Cortex of kidney (tissue), 1 donor: ENCODE measurements at places on chromosomes 4 and X.

DNA sequence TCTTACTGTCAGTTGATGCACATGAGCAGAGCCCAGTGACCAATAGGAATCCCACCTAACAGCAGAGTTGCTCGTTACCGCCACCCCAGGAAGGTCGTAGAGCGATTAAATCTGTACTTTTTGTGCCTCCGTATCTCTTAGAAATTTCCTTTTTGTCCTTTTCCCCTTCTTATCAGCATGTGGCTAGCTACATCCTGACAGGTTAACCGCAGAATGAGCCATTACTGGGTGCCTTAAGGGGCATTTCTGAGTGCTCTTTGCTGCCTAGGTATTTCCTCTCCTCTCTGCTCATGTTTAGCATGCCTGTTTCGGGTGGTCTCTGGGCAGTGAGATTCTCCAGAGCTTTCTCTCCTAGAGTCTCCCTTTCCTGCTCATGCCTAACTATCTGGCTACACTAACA, 530.5 kb downstream of the FAM133A start:
- no peak for DNase-seq

DNA sequence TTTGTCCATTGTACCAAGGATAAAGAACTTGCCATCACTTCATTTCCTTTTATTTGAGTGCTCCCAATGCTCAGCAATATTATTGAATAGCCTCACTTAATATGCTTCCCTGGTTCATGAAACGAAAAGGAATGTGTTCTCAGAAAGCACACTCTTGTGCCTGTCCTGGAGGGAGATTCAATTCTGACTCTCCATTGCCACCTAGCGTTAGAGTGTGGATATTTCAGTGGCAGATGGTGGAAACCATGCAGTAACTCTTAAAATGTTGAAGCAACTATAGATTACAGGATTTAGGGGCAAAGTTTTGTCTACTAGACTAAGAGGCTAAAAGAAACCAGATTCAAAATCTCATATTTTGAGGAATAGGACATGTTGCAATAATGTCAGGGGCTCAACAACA, 36.0 kb downstream of the GAB3 start:
- no peak for DNase-seq

GRCh38 chrX:31061091-31061490, 10.8 kb downstream of the FTHL17 start:
- DNase-seq = no peak

GRCh38 chr4:97978791-97979488, 164.3 kb downstream of the STPG2 start:
- no peak for DNase-seq

GRCh38 chr4:25107827-25108516, 52.3 kb downstream of the SEPSECS start:
- DNase-seq = no peak

- DNase-seq = no peak
Observed at GRCh38 chr4:147287588-147287890, 193.4 kb upstream of the EDNRA start.

DNA sequence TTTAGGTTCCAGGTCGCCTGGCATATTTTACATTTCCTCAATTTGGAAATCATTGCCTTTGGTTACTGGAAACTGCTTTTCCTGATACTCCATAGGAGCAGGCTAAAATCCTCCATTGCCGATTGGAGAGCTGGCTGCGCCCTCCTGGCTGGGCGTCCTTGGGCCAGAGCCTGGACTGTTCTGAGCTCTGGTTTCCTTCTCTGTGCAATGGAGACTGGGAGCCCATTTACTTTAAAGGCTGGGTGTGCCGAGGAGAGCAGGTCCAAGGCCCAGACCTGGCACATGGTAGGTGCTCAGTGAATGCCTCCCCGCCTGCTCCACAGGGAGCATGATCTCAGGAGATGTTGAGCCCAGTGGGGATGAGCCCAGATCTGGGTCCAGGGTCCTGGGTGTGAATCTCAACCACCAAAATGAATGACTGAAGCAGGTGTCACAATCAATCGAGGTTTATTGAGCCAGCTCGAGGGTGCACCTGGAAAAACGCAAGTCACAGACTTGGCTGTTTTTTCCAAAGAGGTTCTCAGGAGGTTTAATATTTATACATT, 50.0 kb downstream of the EVC start:
- no peak for DNase-seq

- DNase-seq = no peak
Observed at GRCh38 chr4:185589067-185589836, 53.9 kb upstream of the PDLIM3 start.

DNA sequence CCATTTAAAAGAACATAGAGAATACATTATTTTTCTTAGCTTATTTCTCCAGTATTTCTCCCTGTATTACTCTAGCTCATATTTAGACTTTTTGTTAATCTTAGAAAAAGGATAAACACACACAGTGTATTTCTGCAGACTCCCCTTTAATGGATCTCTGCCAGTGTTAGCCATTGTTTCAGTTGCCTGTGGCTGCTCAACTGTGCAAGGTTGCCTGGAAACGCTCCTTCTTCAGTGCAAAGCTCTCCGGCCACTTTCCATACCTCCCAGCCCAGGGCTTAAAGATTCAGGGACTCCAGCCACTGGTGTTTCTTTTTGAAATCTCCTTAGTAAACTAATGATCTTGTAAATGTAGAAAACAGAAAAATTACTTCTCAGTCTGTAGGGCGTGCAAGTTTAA, 104.9 kb downstream of the SLIT2 start:
- DNase-seq = no peak

DNA sequence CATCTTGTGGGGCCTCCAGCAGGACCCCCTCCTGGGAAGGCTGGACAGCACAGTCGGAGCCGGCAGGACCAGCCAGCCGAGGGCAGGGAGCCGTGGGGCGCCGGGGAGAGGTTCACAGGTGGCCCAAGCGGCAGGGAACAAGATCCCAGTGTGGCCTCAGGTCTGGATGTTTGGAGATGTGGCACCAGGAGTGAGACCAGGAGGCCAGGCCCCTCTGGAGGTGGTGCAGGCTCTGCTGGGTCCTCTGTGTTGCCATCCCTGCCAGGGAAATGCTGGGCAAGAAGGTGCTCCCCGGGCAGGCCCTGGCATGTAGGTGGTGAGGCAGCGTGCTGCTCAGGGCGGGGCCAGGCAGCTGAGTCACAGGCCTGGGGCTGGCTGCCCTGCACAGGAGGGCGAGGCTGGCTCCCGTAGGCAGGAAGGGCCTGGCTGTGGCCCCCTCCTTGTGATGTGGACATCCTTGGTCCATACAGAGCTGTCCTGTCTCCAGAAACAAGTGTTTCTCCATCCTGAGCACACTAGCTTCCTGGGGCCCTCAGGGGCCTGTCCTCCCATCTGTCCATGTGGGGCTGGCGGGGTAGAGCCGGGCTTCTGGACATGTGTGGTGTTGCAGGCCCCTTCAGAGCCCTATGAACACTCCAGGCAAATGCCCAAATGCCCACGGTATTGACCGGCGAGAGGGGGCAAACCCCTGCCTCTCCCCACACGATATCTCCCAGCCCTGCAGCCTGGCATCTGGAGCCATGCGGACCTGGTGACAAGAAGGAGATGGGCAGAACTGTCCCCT, 4.8 kb upstream of the HGFAC start:
- no peak for DNase-seq

GRCh38 chr4:168134651-168135050, 42.3 kb downstream of the ANXA10 start:
- DNase-seq = no peak

DNA sequence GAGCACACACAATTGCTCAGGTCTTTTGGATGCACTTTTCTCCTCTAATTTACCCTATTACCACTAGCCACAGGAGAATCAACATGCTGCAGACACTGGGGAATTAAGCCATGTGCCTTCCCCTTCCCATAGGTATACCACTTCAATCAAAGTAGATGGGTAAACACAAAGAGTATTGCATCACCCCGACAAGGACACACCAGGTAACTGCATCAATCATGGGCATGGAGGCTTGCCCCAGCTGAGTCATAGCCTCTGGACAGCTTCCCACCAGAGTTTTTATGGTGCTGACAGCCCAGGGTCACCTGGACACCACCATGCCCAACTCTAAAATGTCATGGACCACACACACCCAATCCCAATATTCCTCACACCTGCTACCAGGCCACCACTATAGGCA, 197.2 kb upstream of the AR start:
- DNase-seq = no peak

DNA sequence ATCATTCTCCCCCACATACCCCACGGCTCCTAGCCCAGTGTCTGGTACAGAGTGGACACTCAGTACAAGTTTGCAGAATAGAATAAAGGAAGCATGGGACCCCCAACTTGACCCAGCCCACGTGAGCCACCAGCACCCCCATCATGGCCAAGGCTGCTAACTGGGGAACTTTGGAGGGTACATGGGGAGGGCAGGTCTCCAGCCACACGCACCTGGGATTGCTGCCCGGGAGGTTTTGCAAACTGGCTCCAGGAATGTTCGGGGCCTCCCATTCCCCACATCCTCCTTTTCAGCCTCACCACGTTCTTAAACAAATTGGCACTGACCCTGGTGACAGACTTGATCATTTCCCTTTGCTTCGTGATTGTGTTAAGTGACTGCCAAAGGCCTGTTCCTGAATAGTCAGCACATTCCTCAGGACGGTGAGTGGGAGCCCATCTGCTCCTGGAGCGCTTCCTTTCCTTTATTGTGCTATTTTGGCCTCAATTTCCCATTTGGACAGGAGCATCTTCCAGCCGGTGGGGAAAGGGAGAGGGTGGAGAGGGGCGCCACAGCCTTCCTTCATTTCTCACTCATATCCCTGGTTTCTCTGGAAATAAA, 18.7 kb upstream of the XPNPEP2 start:
- no peak for DNase-seq

DNA sequence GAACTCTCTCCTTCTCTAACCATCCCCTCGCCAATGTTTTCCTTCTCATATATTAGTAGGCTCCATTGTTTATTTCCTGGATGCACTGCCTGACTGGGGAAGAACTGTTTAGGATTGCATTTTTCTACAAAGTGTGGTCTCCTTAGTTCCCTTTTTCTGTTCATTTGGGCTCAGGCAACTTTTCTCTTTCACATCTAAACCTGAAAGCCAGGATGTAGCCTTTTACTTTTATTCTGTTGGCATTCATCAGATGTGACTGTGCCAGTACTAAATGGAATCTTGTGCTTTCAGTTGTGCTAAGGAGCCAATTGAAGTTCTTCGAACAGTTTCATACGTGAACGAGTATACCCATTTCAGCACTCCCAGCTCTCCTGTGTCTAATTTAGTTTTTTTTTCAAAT, 59.8 kb downstream of the DDIT4L start:
- DNase-seq = no peak

DNA sequence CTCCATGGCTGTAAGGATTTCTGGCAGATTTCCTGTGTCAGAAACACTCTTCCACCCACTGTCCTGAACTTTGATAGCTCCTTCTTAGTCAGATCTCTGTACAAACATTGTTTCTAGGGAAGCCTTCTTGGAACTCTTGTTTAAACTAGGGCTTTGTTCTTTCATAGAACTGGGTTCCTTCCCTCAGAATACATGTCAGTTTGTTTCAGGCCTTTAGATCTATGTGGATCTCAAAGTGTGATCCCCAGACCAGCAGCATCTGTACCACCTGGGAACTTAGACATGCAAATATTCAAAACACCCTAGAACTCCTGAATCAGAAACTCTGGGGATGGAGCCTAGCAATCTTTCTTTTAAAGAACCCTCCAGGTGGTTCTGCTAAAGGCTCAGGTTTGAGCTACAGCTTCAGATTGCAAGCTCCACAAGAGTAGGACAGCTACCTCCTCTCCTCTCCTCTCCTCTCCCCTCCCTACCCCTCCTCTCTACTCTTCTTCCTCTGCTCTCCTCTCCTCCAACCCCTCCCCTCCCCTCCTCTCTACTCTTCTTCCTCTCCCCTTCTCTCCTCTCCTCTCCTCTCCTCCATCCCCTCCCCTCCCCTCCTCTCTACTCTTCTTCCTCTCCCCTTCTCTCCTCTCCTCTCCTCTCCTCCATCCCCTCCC, 12.7 kb downstream of the RASSF6 start:
- DNase-seq = no peak

DNA sequence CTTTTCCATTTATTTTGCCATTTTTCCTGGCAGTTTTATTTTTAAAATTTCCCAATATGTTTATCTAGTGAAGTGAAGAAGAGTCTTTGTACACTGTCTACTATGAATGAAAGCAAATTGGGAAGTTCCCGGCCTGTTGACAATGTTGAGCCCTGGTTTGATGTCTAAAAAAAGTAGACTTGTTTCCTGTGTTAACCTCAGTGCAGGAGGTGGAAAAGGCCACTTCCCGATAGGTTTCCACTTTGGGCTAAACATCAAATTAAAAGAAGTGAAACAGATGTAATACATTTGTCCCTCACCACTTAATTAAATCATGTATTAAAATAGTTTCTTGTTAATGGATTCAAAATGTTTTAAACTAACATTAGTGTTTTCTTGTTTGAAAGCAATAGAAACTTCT, 30.0 kb downstream of the BBS12 start:
- DNase-seq = no peak

- DNase-seq = no peak
Observed at GRCh38 chr4:14345356-14345775, 656.9 kb upstream of the CPEB2 start.

GRCh38 chrX:56963377-56963776, 32.0 kb downstream of the SPIN3 start:
- no peak for DNase-seq

- no peak for DNase-seq
Observed at GRCh38 chr4:55727746-55728145, 91.6 kb upstream of the NMU start.

DNA sequence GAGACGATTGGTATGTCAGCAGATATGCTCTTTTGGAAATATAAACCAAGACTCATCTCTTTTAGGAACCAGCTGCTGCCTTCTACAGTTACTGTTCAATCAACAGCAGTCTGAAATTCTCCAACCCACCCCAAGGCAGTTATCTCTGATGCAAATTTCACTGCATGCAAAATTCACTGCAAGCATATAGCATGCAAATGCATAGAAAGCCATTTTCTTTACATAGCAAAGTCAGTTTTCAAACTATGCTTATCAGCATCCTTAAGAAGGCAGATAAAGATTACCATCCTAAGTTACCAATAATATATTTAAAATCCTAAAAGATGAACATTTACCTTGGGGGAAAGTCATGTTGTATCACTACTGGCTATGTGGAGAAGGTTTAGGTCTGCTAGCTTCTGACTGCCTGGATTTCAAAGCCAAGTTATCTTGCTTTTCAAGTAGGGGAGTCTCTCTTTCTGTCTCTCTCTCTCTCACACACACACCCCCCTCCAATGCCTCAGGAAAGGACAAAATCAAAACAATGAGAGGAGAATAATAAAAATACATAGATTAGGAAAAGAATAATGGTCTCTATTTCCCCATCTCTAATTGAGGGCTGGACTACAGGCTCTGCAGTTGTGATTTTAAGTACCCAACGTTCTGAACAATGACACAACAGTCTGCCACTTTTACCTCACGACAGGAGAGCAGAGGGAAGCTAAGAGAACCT, 1.5 kb downstream of the NMU start:
- DNase-seq = no peak

DNA sequence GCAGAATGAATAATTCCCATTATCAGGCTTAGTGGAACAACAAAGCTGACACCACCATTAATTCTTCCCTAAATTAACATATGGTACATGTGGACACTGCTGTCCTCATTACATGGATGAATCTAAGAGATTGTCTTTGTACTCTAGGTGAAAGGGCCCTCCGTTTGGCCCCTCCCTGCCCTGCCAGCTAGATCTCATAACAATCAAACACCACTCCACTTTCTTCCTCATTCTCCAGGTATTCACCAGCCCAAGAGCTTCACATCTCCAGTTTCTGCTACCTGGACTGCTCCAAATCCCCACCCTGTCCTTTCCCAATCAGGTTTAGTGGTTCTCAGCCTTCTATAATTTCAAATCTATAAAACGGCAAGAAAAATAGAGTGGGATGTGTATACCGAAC, 3.8 kb downstream of the HSD17B11 start:
- no peak for DNase-seq
